Stimulated activated CD4-positive, alpha-beta T cell treated with anti-CD3 and anti-CD28 coated beads, Interleukin-1b, Interleukin-23, amount 100 ng/mL, for 1 hour (primary cell): ENCODE measurements at places on chromosomes 3 and 15.

- DNase-seq, result no peak
These were observed 145.7 kb downstream of the RBMS3 start for GRCh38 chr3:29426302-29427226.

DNA sequence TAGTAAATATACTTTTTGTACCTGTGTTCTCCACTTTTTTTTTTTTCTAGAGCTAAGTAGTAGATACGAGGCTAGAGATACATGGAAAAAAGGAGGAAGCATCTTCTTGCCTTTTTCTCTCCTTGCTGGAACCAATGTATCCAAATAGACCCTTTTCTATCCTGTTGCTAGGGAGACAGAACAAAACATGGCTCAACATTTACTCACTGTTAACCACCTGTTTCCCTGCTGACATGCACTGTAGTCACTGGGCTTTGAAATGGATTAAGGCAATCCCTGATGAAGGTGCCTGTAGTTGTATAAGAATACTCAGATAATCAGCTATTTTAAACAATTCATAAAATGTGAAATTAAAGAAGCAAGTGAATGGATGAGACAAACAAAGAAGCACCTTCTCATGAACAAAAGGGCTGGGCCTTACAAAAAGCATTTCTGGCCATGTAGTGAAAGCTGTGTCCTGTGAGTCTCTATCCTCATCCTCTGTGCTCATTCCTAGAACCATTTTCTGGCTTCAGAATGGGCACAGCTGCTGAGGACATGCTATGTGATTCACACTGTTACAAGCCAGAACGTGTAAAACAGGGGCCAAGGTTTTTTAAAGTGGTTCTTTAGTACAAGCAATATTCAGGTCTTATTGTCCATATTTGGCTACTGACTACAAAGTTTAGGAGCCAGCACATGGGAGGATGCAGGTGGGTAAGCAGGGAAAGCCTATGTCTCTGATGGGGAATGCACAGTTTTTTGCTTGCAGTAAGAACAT, 100.4 kb upstream of the NDN start:
- DNase-seq, result no peak

- no peak for DNase-seq
These were observed 91.2 kb downstream of the AQP9 start for GRCh38 chr15:58229297-58229768.

- DNase-seq, result no peak
These were observed 178.9 kb downstream of the KCNMB2 start for GRCh38 chr3:178714925-178715832.

DNA sequence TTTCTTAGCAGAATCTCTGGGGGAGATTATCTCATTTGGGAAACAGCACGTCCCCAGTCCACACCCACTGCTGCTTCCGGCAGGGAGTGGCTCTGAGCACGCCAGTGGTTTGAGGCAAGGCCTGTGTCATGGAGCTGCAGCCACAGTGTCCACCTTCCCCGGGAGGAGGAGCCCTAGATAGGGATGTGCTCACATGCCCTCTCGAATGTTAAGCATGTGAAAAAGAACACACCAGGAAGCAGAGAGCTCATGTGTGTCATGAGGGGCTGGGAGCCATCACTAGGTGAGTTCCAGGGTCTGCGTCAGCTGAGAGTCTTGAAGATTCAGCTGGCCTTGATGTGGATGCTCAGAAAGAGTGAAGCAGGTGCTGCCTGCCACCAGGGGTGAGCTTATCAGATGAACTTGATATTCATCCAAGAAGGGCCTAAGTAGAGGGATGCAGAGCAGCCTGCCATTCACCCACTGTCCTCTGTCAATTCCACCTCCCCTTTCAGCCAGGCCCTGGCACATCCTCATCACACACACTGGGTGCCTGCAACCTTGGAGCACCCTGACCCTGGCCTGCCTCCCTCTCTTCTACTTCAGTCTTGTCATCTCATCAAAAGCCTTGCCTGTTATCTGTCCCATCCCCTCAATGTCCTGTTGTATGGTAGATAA, 16.3 kb downstream of the ITGA11 start:
- no peak for DNase-seq

DNA sequence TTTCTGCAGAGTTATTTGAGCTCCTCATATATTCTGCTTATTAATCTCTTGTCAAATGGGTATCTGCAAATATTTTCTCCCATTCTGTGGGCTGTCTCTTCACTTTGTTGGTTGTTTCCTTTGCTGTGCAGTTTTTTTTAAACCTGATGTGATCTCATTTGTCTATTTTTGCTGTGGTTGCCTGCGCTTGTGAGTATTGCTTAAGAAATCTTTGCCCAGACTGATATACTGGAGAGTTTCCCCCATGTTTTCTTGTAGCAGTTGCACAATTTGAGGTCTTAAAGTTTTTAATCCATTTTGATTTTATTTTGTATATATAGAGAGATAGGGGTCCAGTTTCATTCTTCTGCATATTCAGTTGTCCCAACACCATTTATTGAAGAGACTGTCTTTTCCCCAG, 102.3 kb downstream of the POLQ start:
- DNase-seq, result no peak

DNA sequence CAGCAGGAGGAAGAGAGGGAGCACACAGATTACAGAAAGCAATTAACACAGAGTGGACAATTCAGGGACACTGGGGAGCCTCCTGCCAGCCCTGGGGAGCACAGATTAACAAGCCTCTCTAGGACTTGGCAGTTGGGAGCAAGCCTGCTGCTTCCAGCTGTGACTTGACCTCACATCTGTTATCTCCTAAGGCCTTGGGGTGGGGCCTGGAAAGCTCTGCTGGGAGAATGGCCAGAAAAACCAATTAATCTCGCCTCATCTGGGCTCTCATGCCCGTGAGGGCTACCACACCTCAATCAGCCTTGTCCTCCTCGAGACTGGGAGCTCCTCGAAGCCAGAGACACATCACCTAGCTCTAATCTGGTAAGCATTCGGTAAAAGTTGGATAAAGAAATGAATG, 39.1 kb downstream of the SEMA5B start:
- DNase-seq, result no peak

DNA sequence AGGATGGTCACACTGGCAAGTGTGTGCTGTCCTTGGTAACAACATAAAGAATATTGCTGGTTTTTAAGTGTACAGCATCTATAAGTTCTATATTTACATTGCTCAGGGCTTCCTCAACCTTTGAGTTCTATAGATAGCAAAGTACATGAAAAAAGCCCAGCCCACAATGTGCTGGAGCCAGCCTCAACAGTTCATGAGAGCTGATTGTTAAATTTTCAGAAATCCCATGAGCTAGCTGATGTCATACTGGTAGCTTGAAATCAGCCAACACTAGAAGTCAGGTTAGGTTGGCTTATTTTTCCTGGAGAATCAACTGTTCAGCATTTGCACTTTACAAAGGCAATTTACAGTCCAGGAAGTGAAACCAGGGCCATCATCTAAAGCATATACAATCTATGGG, 102.8 kb downstream of the STRIT1 start:
- no peak for DNase-seq

DNA sequence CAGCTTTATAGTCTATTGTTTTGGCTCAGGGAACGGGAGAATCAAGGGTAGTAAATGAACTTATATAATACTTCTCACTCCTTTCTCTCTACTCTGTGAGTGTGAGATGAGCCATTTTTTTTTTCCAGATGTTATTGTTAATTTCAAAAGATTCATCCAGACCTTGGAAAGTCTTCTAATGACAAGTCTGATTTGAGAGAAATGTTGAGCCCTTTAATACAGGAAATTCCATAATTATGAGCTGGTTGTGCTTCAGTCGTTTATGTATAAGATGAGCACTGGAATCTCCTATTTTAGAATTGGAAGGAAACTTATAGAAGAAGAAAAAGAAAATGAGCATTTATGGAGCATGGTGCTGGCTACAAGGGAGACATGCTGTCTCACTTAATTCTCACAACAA, 92.0 kb downstream of the FBN1 start:
- no peak for DNase-seq

DNA sequence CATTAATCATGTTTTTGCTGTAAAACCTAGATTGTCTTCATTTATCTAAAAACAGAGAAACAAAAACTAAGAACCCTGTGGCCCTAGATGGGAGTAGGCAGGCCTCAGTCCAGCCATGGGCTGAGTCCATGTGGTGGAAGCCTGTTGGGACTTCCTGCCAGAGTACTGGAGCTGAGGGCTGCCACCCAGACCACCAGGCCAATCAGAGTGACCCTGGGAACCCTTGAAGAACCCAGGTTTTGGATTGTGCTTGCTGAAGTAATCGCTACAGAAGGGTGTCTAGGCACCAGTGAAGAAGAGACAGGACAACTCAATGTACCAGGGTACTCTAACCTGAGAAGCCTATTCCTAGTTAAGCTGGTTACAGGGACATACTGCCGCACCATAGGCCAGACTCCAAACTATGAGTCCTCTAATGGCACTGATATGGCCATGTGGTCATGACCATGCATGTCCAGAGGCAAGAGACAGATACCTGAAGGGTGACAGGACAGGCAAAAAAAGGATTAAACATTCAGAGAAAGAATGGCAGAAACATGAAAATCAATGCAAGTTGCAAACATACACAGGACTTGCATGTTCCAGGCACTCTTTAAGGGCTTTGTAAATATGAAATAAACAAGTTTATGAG, 12.9 kb downstream of the CSRNP1 start:
- DNase-seq, result no peak

DNA sequence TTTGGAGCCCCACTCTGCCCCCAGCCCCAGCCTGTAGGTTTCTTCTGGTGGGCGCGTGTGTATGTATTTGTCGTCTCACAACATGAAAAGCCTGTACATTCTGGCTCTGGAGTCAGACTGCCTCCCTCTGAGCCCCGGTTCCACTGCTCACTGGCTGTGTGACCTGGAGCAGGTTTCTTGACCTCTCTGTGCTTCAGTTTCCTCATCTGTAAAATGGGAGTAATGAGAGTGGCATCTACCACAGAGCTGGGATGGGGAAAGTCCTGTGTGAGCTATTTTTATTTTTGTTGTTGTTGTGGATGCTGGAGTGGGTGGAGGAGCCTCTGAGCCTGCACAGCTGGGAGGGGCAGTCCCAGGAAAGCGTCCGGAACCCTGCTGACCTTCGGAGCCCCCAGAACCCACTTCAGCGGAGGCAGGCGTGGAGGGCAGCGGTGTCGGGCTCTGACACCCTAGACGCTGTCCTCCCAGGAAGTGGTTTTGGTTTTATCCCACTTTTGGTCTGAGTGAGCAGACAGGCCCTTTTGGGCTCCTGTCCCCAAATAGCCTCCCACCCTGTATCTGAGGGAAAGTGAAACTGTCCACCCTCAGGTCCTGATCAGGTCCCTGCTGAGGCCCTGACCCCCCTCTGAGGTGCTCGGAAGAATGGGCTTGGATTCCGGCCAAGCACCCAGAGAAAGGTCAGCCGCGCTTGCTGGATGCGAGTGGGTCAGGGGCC, 103.5 kb downstream of the CHSY1 start:
- DNase-seq, result no peak

- no peak for DNase-seq
These were observed 197.5 kb upstream of the TSC22D2 start for GRCh38 chr3:150210461-150211110.

- no peak for DNase-seq
These were observed 115.2 kb upstream of the TMCO5A start for GRCh38 chr15:37819191-37819590.

- DNase-seq, result no peak
These were observed 4.6 kb upstream of the CIDEC start for GRCh38 chr3:9884555-9885165.

GRCh38 chr3:107068980-107069379, 308.3 kb upstream of the CCDC54 start:
- no peak for DNase-seq
